ENCODE measurements at places on chromosomes 1 and 21. TPM values are rescaled to one million over a fixed set of nuclear protein-coding genes. Genes with fewer than 3 reads are reported as not detected.

The GJC2 gene
- 2.3 TPM for total RNA-seq

GRCh38 chr1:151562661-151563060 is 22.6 kb downstream of the TUFT1 start:
- no peaks in the 10 kb centered on the region for H3K4me1 ChIP-seq
- H3K4me3 ChIP-seq: no peak overlapping the region
- H3K27ac ChIP-seq: no peak overlapping the region
- DNase-seq: no peak
- no peaks in the 10 kb centered on the region for H3K36me3 ChIP-seq
- no peaks in the 10 kb centered on the region for H3K27me3 ChIP-seq

GRCh38 chr1:161432091-161432490 is 64.4 kb upstream of the CFAP126 start:
- no peak overlapping the region for H3K27ac ChIP-seq
- H3K4me1 ChIP-seq: no peaks in the 10 kb centered on the region
- no peak for DNase-seq
- no peak overlapping the region for H3K4me3 ChIP-seq
- no peaks in the 10 kb centered on the region for H3K36me3 ChIP-seq
- H3K27me3 ChIP-seq: peaks cover 8% of the 10 kb centered on the region

The AURKAIP1 gene
- 99.3 TPM for total RNA-seq

The OR10K1 gene
- total RNA-seq: not detected

GRCh38 chr1:40316595-40317393 is at the start of gene COL9A2:
COL9A2 (minus strand) TSS chr1:40317286; CDS start chr1:40317197, 89 bp downstream.
- peak within 1 kb of the TSS; percentile 44 for H3K4me3 ChIP-seq
- no peak within 1 kb of the TSS for H3K27ac ChIP-seq
- H3K36me3 ChIP-seq: no peaks in the 10 kb centered on the region
- peak; percentile 65 for DNase-seq
- peaks cover 18% of the 10 kb centered on the region for H3K27me3 ChIP-seq

The GPR52 gene
- total RNA-seq: 2.1 TPM

GRCh38 chr1:150061632-150062101 is 5.9 kb upstream of the VPS45 start:
- H3K4me3 ChIP-seq: no peak overlapping the region
- no peak for DNase-seq
- peaks cover 23% of the 10 kb centered on the region for H3K4me1 ChIP-seq
- H3K36me3 ChIP-seq: no peaks in the 10 kb centered on the region

GRCh38 chr1:198072177-198072576 is 84.6 kb upstream of the NEK7 start:
- DNase-seq: no peak
- no peaks in the 10 kb centered on the region for H3K36me3 ChIP-seq
- no peaks in the 10 kb centered on the region for H3K27me3 ChIP-seq
- H3K27ac ChIP-seq: no peak overlapping the region
- no peak overlapping the region for H3K4me3 ChIP-seq
- H3K4me1 ChIP-seq: no peaks in the 10 kb centered on the region

GRCh38 chr1:199660071-199660470 is 367.4 kb upstream of the NR5A2 start:
- no peak overlapping the region for H3K4me3 ChIP-seq
- DNase-seq: no peak
- no peak overlapping the region for H3K27ac ChIP-seq
- no peaks in the 10 kb centered on the region for H3K4me1 ChIP-seq
- no peaks in the 10 kb centered on the region for H3K27me3 ChIP-seq

The TCEA3 gene
- total RNA-seq: 28.3 TPM

- H3K27me3 ChIP-seq: no peaks in the 10 kb centered on the region
- H3K4me3 ChIP-seq: no peak overlapping the region
- H3K4me1 ChIP-seq: no peaks in the 10 kb centered on the region
- no peak overlapping the region for H3K27ac ChIP-seq
Observed at GRCh38 chr1:99603699-99604560, 42.0 kb upstream of the PALMD start.

DNA sequence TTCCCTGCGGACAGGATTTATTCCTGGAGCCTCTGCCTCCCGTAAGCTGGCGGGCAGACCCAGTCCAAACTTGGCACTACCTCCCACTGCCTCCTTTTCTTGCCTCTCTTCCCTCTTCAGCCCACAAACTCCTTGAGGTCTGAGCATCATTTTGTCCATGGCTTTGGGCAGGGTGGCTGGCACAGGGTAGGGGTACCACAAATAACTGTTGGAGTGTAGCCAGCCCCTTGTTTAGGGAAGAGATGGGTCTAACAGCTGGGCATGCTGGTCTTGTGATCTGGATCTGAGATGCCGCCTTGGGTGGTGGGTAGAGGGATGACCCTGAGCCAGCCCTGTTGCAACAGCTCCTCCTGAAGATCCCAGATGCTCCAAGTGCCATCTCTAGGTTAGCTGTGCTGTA is 71.4 kb upstream of the CLDN14 start:
- H3K27me3 ChIP-seq: peaks cover 19% of the 10 kb centered on the region
- no peak overlapping the region for H3K27ac ChIP-seq
- no peaks in the 10 kb centered on the region for H3K4me1 ChIP-seq

The LRRC3 gene
- total RNA-seq: 5.7 TPM

DNA sequence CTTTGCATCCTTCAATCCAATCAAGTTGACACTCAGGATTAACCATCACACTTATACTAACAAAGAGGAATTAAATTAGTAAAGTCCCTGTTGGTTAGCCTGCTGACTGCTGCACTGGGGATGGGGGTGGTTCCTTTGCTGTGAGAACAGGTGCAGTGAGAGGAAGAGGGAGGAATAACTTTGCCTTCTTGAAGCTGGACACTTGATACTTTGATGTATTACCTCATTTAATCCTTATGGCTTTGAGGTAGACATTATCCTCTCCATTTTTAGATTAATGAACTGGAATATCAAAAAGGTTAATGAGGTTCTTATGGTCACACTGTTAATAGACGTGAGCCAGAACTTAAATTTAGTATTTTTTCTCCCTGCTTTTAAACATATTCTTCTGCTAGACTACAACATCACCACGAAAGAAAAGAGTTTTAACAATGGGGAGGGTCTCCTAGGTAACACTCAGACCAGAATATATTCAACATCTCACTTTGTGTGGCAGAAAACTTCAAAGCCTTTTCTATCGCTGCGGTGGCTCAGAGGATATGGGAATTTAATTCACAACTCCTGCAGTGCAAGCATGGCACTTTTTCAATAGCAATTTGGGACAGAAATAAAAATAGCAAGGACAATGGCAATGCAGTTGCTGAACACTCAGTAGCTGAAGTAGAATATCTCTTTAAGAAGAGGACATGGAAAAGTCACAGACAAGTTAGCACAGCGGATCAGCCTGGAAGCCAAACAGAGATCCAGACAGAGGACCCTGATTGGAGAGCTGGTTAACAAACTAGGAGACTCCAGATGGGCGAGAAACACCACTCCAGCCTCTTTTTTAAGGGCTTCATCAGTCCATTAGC is 68.8 kb upstream of the DNAH14 start:
- no peak overlapping the region for H3K4me3 ChIP-seq
- H3K4me1 ChIP-seq: no peaks in the 10 kb centered on the region
- no peak overlapping the region for H3K27ac ChIP-seq
- no peaks in the 10 kb centered on the region for H3K36me3 ChIP-seq
- DNase-seq: no peak
- H3K27me3 ChIP-seq: no peaks in the 10 kb centered on the region

GRCh38 chr1:174769961-174770549 is 229.7 kb upstream of the CACYBP start:
- no peaks in the 10 kb centered on the region for H3K36me3 ChIP-seq
- H3K27me3 ChIP-seq: no peaks in the 10 kb centered on the region
- no peak overlapping the region for H3K4me3 ChIP-seq
- H3K27ac ChIP-seq: no peak overlapping the region
- no peaks in the 10 kb centered on the region for H3K4me1 ChIP-seq

DNA sequence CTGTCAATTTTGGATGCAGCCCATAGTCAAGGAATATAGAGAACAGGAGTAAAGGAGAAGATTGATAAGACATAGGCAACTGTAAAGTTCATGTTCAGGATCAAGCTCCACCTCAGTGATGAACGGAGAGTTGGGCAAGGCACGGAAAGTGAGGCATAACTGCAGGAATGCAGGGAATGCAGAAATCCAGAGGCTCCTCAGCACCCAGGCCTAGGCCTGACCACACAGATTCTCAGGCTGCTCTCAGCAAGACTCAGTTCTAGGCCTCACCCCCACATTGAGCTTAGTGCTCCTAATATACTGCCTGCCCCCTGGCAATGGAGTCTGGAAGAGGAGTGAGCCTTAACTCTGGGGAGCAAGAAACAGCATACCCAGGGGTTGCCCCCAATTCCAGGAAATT is 36.3 kb upstream of the S1PR1 start:
- H3K27me3 ChIP-seq: no peaks in the 10 kb centered on the region
- H3K27ac ChIP-seq: no peak overlapping the region
- H3K4me1 ChIP-seq: no peaks in the 10 kb centered on the region
- H3K36me3 ChIP-seq: no peaks in the 10 kb centered on the region

The S100A5 gene
- total RNA-seq: not detected

GRCh38 chr1:66867501-66867900 is 57.2 kb downstream of the DNAI4 start:
- no peak overlapping the region for H3K4me3 ChIP-seq
- no peak for DNase-seq
- H3K36me3 ChIP-seq: no peaks in the 10 kb centered on the region
- no peak overlapping the region for H3K27ac ChIP-seq

DNA sequence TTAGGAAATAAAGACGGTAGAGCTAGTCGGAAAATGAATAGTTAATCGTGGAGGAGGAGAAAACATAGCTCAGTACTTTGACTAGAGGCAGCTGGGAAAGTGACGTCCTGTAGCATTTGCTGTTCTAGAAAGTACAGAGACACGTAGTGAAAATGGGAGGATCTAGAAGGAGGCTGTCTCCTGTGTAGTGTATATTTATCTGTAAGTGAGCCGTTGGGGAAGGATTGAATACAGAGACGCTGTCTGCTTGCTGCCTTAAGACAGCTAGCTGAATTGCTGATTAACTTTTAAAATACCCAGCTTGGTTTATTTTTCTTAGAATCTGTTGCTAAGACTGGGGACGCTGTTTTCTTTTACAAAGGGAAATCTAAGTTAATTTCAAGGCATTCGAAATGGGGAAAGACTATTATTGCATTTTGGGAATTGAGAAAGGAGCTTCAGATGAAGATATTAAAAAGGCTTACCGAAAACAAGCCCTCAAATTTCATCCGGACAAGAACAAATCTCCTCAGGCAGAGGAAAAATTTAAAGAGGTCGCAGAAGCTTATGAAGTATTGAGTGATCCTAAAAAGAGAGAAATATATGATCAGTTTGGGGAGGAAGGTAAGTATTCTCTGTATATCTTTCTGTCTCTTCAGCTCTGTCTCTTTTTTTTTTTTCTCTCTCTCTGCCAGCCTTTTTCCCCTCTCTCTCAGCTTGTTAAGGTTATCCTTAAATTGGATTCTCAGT is at the start of gene DNAJB4:
TSS of gene DNAJB4 (plus strand) at position 221 of the 729 bp plus-strand sequence. CDS start at position 393, 172 bp downstream.
- no peaks in the 10 kb centered on the region for H3K36me3 ChIP-seq
- peaks cover 35% of the 10 kb centered on the region for H3K4me1 ChIP-seq
- no peaks in the 10 kb centered on the region for H3K27me3 ChIP-seq
- DNase-seq: peak; percentile 66

DNA sequence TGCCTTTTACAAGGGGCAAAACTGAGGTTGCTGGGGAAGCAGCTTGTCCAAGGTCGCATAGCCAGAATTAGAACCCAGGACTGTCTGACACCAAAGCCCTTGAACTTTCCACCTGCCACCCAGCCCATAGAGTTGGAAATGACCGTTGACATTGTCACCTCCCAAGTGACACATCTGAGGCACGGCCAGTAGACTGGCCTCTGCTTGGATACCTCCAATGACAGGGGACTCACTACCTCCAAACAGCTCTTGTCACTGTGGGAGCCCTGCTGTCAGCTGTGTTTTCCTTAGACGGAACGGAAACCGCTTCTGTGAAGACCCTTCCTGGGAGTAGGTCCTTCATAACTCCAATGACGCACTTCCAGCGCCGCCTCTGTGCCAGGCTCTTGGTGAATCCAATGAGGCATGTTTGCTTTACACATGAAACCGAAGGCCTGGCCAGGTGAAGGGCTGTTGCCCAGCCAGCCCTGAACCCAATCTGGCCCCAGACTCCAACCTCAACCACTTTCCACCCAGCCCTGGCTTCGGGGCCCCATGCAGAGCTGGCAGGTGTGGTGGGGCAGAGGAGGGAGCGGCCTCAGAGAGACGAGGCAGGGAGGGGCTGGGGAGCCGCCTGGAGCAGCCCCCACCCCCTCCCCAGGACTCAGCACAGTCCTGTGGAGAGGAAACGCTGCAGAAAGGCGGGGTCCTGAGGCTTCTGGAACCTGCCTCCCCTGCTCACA is 109.2 kb upstream of the IFFO2 start:
- peaks cover 16% of the 10 kb centered on the region for H3K4me1 ChIP-seq
- no peaks in the 10 kb centered on the region for H3K27me3 ChIP-seq
- H3K36me3 ChIP-seq: no peaks in the 10 kb centered on the region

The CDC42SE1 gene
- 125 TPM for total RNA-seq

DNA sequence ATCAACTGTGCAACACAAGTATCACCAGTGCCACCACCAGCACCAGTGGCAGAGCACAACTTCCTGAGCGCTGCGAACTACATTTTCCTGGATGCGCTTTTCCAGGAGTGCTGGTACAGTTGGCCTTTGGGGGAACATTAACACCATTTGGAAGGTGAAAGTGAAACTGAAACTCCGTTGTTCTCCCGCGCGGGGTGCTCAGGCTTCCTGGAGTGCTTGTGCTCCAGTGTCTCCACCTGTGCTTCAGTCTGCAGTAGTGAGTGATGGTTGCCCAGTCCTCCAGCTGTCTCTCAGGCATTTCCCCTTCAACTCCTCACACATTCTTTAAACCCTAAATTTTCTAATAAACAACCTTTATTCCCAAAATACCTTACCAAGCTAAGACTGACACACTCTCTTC is 187.8 kb downstream of the LRRIQ3 start:
- no peaks in the 10 kb centered on the region for H3K27me3 ChIP-seq
- no peaks in the 10 kb centered on the region for H3K4me1 ChIP-seq
- no peak overlapping the region for H3K27ac ChIP-seq
